ENCODE measurements at places on chromosomes 5 and 9.

DNA sequence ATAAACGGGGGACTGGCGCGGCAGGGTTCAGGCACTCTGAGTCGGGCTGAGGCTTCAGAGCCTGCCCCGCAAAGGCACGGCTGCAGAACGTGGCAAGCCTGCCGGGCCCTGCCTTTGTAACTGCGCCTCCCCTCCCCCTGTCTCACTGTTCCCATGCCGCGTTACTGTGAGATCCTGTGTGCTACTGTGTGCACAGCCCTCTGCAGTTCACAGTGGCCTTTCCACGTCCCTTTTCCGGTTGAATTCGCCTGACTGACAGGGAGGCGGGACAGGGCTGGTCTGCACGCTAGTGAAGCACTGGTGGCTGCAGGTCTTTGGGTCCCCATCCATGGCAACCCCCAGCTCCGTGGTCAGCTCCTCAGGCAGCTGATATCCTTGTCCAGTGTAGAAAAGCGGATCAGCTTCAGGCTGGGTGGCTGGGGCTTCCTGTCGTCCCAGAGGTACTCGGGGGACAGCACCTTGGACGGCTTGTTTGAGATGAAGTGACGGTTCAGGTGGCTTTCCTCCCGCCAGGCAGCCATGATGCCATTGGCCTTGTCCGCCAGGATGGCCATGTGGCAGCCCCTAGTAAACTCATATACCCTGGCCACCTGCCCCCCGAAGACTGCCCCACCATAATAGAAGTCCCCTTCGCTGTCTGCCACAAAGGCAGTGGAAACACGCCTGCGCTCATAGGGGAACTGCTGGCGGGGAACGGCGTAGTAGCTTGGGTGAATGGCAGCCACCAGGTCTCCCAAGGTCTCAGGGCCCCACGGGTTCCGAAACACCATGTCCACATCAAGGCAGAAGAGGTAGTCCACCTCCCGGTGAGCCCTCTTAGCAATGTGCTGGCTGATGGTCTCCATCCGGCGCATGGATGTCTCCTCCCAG lies 10.3 kb downstream of the GBGT1 start:
- no peak for DNase-seq

GRCh38 chr5:74052441-74053221 lies 426.6 kb downstream of the ARHGEF28 start:
- DNase-seq = no peak

- DNase-seq = no peak
Measured at GRCh38 chr5:5588887-5589826, 166.7 kb downstream of the ICE1 start.

GRCh38 chr9:6782345-6782744 lies 24.6 kb downstream of the KDM4C start:
- no peak for DNase-seq

- DNase-seq = no peak
Measured at GRCh38 chr9:14256588-14256987, 57.4 kb downstream of the NFIB start.

- DNase-seq = no peak
Measured at GRCh38 chr5:161431963-161432362, 114.6 kb downstream of the GABRB2 start.

- DNase-seq = no peak
Measured at GRCh38 chr9:69981686-69982445, 61.8 kb upstream of the MAMDC2 start.

GRCh38 chr9:124810663-124811355 lies 33.9 kb downstream of the OLFML2A start:
- no peak for DNase-seq

All from T follicular helper cell (primary cell).